ENCODE measurements at places on chromosomes 1 and 21.

DNA sequence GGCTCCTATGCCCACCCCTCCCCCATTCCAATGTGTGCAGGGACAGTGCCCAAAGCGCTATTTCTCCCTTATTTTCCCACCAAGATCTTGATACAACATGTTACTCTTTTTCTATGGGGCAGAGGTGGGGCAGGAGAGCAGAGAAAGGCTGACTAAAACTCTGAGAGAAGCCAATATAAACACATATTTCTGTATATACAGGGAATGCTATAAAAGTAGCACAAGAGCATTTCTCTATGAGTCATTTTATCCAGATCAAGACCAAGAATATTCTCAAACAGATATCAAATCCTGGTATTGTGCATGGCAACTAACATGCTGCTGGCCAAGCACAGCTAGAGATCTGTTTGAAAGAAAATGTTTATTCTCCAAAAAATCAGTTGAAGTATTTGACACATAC, 7.3 kb downstream of the WDR26 start:
- no peak for DNase-seq

DNA sequence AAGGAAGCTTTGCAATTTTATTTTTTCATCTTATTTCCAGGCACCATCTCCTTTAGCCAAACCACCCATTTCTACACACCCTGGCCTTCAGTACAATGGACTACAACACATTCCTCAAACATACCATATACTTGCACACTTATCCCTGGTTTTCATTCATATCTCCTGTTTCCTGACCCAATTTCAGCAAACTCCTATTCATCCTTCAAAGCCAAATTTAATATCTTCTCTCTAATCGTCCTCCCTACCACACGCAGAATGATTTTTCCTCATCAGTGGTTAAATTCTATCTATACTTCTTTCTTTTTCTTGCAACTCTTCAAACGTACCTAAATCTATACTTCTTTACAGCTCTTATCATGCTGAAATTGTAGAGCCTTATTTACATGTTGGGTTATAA, 2.9 kb downstream of the DENND2C start:
- DNase-seq, result no peak

GRCh38 chr1:243447347-243447746, 191.5 kb downstream of the SDCCAG8 start:
- DNase-seq, result no peak

DNA sequence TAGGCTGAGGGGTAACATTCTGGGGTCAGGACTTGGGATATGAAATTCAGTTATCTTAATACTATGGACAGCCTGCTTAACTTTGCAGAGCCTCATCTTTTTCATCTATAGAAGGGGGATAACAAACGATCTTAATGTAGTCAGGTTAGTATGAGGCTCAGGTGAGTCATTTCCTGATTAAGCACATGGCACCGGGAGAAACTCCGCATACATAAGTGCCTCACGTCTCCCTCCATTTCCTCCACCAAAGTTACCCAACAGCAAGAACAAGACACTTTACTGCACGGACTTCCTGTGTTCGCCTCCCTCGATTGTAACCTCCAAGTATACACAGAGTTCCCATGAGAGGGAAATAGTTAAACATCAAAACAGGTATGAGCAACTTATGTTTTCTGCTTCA, 112.7 kb upstream of the COA6 start:
- DNase-seq, result no peak

DNA sequence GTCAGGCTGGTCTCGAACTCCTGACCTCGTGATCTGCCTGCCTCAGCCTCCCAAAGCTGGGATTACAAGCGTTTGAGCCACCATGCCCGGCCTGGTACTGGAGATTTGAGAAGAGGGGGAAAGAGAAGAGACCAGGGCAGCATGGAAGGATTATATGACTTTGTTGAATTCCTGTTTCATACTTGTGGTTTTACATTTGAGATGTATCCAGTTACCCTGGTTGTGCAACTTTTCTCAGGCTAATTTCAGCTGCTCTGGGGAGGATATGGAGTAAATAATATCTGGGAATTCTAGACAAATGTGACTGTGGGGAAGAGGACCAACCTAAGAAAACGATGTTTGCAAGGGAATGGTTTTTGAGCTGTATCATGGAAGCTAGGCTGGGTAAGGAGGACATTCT, 89.5 kb upstream of the GREM2 start:
- DNase-seq, result peak; percentile 49

Measured in NCI-H2107 (cell line).